ENCODE measurements at places on chromosomes 12 and 14. TPM values are rescaled to one million over a fixed set of nuclear protein-coding genes. Genes with fewer than 3 reads are reported as not detected.

DNA sequence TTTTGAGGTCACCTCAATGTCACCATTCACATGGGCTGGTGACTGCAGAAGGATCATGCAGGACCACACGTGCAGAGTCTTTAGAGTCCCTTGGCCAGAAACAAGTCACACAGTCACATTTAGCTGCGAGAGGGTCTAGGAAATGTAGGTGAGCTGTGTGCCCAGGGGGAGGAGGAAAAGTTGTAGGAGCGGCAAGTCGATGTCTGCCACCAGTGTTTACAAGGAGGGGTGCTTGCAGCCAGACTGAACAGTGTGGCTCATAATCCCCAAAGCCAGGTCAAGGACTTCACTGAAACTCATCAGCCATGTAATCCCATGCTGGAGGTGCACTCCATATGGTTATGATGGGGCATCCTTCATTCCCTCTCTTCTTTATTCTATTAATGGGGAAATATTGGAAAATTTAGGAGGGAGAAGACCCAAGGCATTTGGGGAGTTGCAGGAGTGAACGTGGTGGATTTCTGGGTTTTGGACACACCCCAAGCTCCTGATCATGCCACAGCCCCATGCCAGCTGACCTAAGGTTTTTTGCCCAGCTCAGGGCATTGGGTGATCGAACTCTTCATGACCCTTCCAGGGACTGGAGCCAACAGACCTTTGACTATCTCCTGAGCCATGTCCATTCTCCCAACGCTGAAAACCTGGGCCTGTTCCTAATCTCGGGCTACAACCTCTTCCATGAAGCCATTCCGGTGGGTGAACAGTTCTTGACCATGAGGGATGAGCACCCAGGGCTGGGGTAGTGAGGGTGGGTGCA is 7.2 kb downstream of the DAO start:
- DNase-seq = no peak

- DNase-seq = no peak
Observed at GRCh38 chr12:30701056-30701455, 5.4 kb upstream of the IPO8 start.

GRCh38 chr14:72758420-72758819 is 135.5 kb downstream of the DPF3 start:
- DNase-seq = no peak

- DNase-seq = no peak
Observed at GRCh38 chr14:73452341-73453186, 5.8 kb downstream of the NUMB start.

- no peak for DNase-seq
Observed at GRCh38 chr14:77313371-77313770, 7.3 kb downstream of the POMT2 start.

- DNase-seq = no peak
Observed at GRCh38 chr12:130632642-130633041, 83.5 kb downstream of the RIMBP2 start.

GRCh38 chr12:132761921-132762583 is 420 bp upstream of the ANKLE2 start:
- DNase-seq = peak; percentile 87

DNA sequence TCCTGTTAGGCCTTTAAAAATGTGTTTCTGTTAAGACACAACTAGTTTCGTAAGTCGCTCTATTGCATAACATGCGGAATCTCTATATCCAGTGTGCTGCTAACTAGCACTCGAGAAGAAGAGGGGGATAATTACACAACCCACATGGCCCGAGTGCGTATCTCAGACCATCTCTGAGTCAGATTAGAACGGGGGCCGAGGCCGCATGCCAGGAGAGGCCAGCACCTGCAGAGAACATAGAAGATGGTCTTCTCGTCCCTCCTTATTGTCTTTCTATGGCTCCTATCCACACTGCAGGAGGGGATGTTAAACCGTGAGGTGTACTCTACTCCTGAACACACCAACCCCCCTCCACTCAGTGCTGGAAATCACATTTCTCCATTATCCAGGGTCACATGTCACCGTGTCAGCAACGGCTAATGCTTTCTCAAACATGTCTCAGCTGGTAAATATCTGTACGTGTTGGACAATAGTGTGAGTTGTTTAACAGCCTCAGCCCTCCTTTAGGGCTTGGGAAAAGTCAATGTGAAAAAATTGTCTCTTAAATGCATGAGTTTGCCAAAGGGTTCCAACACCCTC is 56.3 kb downstream of the CCDC88C start:
- no peak for DNase-seq

DNA sequence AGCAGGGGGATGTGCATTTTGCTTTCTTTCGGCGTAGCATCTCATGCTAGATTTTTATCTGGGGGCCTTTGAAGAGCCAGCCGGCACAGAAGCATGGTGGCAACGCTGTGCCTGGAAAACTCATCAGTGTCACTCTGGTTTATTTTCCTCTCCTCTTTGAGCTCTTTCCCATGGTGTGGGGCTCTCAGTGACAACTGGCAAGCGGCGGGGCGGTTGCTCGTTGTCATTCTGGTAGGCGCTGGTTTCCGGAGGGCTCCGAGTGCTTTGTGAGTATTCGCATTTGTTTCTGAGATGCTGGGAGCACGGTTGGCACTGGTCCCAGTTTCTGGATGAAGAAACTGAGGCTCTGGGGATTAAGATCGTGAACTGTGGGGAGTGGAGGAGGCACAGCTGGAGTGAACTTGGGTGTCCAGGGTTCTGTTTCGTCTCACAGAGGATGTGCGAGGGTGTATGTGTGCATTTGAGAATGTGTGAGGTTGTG is 23.3 kb downstream of the TPCN1 start:
- no peak for DNase-seq

- no peak for DNase-seq
Observed at GRCh38 chr14:40983604-40984003, 623.1 kb upstream of the LRFN5 start.

GRCh38 chr12:123057513-123058265 is 77.2 kb downstream of the ARL6IP4 start:
- no peak for DNase-seq

GRCh38 chr12:75526655-75527511 is 15.5 kb upstream of the KRR1 start:
- DNase-seq = peak; percentile 46

DNA sequence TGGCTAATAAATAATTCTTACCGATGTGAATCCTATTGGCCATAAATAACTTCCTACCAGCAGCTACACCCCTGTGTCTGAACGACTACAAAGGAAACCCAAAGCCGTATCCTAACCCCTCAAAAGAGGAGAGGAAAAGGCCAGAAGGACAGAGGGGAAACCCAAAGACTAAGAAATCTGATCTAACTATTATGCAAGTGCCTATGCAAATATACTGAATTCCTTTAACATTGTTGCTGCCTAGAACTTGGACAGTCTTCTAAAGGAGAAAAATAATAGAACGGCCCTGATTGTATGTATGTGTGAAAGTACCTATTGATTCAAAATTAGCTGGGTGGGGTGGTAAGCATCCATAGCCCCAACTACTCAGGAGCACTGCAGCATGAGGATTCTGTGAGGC is 997 bp downstream of the PLEKHG7 start:
- no peak for DNase-seq

GRCh38 chr12:64452559-64453329 is 824 bp downstream of the TBK1 start:
- DNase-seq = peak; percentile 23

GRCh38 chr12:54306925-54307741 is 6.3 kb upstream of the NFE2 start:
- DNase-seq = no peak

GRCh38 chr12:58171914-58172313 is 230.5 kb downstream of the ATP23 start:
- no peak for DNase-seq

DNA sequence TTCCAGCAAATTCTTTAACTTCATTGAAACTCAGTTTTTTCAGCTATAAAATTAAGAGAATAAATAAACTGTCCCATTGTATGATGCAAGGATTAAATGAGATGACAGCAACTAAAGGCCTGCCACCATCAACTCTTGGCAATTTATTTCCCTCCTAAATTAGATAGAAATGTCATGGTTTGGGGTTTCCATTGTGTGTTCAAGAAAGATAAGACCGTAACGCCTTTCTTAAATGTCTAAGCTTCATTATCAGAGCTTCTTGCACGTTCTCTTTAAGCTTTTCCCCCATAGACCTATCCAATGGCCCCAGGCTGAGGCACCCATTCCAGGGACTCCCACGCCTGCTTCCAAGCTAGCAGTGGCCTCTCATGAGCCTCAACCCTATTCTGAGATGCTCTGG is 281.9 kb downstream of the CACNA1C start:
- DNase-seq = no peak

- peak; percentile 32 for DNase-seq
Observed at GRCh38 chr12:95218150-95219133, 835 bp downstream of the VEZT start.

GRCh38 chr12:1503281-1503711 is 91.1 kb downstream of the FBXL14 start:
- DNase-seq = no peak

DNA sequence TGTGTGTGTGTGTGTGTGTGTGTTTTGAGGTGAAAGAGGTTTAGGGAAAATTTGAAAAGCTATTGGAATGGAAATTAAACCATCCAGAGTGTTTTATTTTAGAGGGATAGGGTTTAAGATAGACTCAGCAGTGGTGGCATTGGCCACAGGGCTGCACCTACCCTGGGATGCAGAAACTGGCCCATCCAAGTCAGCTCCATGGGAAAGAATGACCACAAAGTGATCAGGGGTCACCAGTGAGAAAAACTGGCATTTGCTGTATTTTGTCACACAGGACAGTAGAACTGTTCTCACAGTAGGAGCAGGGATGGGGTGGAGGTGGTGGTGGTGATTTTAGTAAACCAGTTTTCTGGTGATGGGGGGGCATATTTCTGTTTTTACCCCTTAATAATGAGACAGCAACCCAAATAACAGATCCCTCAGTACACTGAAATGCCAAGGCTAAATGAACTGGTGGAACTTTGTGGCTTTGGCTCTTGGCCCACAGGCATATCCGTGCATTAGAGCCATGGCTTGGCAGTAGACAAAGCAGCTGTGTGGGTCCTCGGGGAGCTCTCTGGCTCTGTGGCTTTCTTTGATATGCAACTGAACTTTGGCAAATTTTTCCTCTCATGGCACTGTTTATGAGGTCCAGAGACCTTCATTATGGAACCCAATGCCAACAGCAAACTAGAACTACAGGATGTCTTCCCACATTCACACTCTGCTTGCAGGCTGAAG is 348.3 kb downstream of the ZFP36L1 start:
- no peak for DNase-seq

DNA sequence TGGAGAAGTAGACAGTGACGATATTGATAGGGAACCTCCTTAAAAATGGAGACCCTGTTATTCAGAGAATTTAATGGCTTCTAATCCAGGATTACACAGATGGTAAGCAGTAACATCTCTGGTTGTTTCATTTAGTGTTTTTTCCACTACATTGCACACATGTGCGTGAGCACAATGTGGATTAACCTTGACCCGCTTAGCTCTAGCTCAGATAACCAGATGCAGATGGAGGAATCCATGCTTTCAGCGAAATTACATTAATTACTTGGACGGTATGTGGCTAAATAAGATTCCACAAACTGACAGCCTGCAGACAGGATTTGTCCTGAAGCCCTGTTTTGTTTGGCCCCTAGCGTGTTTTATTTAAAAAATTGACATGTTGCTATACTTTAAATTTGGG is 378.4 kb downstream of the CCDC91 start:
- no peak for DNase-seq

GRCh38 chr12:46858368-46858767 is 32.6 kb upstream of the SLC38A4 start:
- no peak for DNase-seq

GRCh38 chr14:64800000-64800399 is 79.7 kb downstream of the SPTB start:
- no peak for DNase-seq

DNA sequence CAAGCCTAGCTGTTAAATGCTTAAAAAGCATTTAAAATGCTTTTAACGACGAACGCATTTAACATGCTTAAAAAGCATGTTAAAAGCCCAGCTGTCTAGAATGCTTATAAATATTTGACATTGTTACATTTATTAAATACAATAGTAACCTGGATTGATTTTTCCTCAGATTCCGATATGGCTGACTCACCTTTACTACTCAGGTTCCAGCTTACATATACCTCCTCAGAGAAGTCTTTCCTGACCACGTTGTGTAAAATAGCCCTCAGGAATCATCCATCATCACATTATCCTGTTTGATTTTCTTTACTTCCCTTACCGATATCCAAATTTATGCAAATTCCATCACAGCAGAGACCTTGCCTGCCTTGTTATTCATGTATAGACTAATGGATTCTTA is 51.4 kb downstream of the SLC41A2 start:
- no peak for DNase-seq

- DNase-seq = no peak
Observed at GRCh38 chr12:113837084-113837483, 129.0 kb downstream of the RBM19 start.

ZDHHC22 gene
- polyA plus RNA-seq = not detected

SPX gene
- polyA plus RNA-seq = 0.15 TPM

FAR2 gene
- 1.8 TPM for polyA plus RNA-seq

All from immature natural killer cell (primary cell).